ENCODE measurements at places on chromosomes 11 and 22.

DNA sequence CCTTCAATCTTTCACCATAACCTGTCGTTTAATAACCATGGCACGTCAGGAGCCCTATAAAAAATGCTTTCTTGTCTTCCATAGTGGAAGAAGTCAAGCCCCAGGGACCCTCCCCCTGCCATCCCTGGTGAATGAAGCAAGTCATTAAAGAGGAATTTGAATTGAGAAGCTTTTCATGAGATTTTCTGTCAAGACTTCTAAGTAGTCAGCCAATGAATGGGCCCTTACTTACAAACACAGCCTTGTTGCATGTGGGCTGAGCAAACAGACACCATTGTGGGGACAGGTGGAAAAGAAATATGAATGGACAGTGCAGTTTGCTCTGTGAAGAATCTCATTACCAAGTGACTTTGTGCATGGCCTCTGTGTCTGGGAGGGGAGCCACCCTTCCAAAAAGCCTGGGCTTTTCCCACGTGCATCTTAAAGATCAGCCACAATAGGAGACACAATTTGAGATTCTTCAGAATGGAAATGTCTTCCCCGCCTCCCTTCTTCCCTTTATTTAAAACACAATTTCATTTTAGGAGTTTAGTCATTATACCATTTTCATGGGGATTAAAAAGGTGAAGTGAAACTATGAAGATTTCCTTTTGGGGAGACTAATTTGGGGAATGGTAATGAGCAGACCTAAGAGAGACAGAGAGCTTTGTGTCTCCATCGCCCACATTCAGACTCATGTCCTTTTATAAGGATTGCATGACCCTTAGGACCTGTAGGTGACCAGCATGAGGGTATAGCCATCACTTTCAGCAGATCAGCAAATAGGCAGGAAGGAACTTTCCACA lies 152.0 kb downstream of the LRRC4C start:
- DNase-seq: no peak

GRCh38 chr22:45577746-45578523 lies 75.3 kb downstream of the FBLN1 start:
- DNase-seq: peak; percentile 93

DNA sequence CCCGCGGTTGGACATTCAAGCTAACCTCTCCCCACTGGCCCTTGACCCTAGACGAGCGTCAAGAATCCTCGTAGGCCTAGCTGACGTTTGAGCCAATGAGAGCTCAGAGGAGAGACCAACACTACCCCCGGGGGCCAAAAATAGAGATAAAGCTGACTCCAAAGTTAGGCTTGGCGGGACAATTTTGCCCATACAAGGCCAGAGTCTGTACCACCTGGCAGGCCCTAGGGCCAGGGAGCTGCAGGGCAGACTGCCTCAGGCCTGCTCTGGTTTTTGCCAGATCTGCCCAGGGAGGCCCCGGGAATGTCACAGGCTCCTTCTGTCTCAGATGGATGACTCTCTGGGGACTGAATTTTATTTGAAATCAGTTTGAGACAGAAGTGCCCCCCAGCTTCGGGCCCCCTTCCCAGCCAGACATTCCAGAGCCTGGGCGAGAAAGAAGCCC lies 40.8 kb upstream of the ACCSL start:
- no peak for DNase-seq

DNA sequence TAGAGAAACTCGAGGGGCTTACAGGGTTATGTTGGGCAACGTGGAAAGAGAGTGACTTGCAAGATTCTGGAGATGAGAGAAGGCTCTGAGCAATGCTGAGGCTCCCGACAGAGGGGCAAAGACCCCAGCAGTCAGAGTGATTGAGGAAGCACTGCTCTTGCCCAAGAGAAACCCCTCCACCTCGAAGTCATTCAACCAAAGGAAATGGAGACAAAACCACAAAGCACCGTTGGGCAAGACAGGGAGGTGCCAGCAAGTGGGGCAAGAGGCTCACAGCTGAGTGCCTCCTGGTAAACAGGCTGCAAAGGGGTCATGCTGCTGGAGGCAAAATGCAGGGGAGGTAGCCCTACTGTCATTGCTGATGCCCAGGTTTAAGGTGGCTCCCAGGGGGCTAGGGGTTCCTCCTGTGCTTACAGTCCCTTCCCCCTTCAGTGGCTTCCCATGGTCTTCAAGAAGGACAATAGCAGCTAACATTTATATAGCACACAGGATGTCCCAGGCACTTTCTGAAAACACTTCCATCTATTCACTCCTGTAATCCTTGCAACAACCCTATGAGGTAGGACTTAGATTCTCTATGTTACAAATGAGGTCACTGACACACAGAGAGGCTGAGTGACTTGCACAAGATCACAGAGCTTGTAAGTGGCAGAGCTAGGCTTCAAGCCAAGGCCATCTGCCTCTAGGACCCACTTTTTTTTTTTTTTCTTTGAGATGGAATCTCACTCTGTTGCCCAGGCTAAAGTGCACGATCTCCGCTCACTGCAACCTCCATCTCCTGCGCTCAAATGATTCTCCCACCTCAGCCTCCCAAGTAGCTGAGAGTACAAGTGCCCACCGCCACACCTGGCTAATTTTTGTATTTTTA lies 18.1 kb upstream of the MYH9 start:
- DNase-seq: no peak

GRCh38 chr22:25448435-25449051 lies 115.9 kb upstream of the GRK3 start:
- DNase-seq: no peak
